Stimulated activated CD4-positive, alpha-beta T cell treated with anti-CD3 and anti-CD28 coated beads, TNF-alpha, amount 100 ng/mL, for 48 hours (primary cell): ENCODE measurements at places on chromosomes 1 and 21.
A peak's percentile ranks its signal among the peaks of the same experiment; 100 is the strongest.

- DNase-seq: no peak
Observed at GRCh38 chr21:45556645-45557615, 14.7 kb upstream of the SLC19A1 start.

DNA sequence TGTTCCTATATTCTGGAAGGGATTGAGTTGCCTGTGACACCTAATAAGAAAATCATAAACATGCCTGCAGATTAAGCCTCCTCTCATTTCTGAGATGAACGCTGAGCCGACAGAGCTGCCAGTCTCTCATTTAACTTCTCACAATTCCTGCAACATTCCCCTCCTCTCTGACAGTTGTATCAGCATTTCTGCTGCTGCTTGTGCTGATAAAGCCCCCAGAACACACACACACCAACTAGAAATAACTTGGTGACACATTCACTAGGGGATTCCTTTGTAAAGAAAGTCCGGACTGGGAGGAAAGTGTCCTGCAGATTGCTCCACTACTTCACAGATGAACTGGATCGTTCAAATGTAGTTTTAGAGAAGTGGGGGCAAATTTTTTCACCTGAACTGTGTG is 437.3 kb downstream of the PLA2G4A start:
- no peak for DNase-seq

- DNase-seq: no peak
Observed at GRCh38 chr1:15168479-15168878, 14.9 kb downstream of the TMEM51 start.

DNA sequence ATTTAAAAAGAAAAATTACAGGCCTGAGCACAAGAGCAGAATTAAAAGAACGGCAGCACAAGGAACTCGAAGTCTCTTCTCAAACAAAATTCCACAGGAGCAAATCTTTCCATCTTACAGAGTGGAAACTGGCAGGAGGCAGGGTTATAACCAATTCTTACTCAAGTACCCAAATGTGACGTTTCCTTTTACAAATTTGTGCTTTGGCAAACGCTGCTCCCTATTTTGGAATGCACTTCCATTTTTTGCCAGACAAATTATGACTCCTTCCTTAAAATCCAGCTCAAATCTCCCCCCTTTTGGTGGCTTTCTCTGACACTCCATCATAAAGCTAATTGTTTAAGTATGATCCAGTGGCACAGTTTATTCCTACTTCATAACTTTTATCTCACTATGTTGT is 7.8 kb downstream of the ERI3 start:
- no peak for DNase-seq

DNA sequence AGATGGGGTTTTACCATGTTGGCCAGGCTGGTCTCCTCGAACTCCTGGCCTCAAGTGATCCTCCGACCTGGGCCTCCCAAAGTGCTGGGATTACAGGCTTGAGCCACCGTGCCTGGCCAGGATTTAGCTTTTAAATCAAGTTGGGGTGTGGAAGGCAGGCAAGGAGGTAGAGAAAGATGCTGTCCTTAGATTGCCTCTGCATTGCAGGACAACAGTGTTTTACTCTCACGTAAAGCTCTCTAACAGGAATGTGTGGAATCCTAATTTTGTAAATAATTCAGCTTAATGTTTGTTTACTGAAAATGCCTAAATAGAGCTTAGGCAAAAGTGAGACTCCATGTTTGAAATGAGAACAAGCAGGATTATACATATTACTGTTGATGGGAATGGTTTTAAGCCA is 29.5 kb upstream of the TGFB2 start:
- DNase-seq: no peak

DNA sequence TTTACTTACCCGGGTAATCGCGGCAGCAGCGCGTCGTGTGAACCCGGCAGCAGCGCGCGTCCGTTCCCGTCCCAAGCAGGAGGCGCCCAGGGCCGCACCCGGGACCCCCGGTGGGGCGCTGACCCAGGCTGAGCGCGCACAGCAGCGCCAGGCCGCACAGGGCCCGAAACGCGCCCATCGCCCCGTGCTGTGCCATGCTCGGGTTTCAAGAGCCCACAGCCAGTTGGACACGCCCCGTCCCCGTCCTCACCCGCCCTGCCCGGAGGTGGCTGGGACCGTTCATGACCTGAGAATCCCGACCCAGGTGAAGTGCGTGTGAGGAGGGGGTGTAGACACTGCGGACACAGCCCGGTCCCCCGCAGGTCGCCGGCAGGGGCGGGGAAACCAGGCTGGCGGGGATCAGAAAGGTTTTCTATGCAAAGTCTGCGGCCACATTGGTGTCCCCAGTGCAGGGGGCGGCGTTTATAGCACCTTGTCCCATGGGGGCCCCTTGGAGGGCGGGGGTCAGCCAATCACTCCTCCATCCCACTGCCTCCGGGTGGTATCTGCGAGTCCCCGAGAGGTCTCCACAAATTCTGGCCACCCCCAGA is at the start of gene TNFRSF18:
Gene TNFRSF18, minus strand, starts transcription at position 217 of the 590 bp plus-strand sequence. Its CDS starts 21 bp downstream, at position 196.
- DNase-seq: no peak

DNA sequence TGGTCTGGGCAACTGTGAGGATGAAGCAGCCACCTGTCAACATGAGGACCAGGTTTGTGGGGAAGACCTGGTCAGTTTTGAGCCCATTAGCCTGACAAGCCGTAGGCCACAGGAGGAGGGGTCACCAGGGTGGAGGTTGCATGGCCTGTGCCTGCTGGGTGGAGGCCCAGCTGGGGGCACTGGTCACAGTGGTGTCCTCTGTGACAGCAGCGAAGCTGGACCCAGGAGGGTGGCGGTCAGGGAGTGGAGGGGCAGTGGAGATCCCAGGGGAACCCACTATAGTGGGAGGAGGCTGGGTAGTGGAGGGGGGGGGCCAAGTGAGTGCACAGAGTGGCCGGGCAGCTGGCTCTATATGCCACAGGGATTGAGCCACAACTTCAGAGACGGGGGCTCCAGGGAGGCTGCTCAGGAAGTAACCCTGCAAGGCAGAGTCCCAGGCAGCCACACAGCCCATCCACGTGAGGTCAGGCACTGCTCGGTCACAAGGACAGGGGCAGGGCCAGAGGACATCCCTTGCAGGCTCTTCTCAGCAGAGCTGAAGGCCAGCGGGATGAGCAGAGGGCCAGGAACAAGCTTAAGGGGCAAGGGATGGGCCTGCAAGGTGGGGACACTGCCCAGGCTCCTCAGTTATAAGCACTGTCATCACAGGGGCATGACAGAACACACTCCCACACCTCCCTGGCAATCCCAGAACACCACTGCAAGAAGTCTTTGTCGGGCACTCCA is 2.3 kb upstream of the C1orf35 start:
- no peak for DNase-seq

DNA sequence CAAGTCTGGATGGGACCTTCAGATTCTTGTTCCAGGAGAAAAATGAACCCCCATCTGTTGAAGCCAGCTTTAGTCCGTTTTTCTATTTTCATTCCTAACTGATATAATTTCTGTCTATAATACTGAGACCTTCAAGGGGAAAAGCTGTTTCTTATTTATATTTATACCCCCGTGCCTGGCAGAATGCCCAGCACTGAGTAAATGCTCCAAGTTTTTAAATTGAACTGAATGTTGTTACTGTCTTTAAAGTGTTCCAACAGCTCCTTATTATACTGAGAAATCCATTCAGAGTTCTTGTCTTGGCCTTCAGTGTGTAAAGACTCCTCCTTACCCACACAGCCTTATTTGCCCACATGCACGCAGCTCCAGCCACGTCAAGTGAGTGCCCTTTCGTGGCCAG is 178.6 kb upstream of the HMGB4 start:
- no peak for DNase-seq

DNA sequence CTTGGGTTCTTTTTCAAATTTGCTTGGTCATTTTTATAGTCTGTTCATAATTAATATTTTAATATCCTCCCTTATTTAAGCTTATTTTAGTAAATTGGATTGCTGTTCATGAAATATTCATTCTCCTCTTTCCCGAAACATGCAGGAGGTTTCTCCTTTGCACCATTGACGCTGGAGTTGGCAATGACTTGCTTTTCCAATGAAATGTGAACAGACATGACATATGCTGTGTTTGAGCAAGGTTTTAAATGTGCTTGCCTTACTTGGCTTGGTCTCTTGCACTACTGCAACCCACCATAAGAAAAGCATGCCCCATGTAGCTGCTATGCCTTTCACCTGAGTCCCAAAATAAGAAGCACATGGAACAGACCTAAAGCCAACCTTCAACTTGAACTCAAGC is 498.0 kb upstream of the NFIA start:
- DNase-seq: no peak

GRCh38 chr1:64878931-64879611 is 87.3 kb downstream of the JAK1 start:
- DNase-seq: no peak

- DNase-seq: no peak
Observed at GRCh38 chr1:212178851-212179250, 106.4 kb upstream of the PPP2R5A start.

- no peak for DNase-seq
Observed at GRCh38 chr1:100775483-100775882, 55.9 kb downstream of the VCAM1 start.

DNA sequence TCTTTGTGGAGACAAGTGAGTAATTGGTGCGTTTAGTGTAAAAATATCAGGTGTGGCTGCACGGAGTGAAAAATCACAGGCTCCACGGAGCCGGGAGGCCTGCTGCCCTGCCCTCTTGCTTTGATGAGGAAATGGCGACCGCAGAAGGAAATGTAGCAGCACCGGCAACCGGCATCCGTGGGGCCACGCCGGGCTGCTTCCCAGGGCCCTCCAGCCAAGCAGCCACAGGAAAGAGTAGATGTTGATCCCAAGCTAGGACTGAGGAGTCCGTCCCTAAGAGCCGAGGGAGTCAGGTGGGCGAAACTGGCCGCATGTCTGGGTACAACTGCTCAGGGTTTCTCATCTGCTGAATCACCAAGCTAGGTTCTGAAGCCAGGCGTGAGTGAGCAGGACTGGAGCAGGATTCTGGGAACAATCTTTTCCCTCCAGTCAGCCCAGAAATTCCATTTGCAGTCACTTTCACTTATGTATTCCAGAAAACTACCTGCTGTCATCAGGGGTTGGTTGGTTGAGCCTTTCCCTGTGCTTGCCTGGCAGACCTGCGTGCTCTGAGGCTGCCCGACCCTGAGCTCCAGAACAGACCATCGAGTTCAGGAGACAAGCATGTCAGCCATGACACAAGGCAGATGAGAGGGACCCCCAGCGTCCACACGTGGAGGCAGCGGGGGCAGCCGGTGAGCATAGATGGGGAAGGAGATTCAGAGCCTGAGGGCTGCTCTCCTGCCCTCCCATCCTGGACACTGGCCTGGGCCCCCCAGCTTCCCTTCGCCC is 5.8 kb upstream of the ITGB2 start:
- no peak for DNase-seq

DNA sequence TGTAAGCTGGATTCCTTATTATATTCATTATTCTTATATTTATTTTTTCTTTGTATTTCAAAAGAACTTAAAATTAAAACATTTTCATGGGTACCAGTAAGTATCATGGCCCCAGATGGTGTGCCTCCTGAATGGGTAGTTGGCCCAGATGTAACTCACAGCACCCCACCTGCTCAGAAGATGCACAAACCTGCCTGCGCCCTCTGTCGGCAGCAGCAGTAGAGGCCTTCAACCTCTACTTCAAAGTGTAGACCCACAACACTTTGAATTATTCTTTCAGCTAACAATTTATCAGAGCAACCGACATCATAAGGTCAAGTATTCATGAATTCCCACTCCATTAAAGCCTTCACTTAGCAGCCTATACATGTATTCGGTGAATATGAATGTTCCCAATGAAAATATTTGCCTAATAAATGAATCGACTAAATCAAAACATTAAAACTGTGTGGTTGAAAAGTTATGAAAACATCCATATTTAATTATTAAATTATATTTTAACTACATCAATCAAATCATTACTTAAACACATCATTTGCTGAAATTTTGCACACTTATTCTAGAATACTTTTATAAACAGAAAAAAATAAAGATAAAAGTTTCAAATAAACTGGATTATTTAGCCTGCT is 25.4 kb downstream of the PIGM start:
- peak; percentile 41 for DNase-seq

GRCh38 chr1:40032240-40032891 is 8.2 kb upstream of the CAP1 start:
- DNase-seq: no peak
